ENCODE measurements at places on chromosomes 2 and 18.

GRCh38 chr2:219997341-219997851, 370.0 kb downstream of the SLC4A3 start:
- peak; percentile 6 for DNase-seq

DNA sequence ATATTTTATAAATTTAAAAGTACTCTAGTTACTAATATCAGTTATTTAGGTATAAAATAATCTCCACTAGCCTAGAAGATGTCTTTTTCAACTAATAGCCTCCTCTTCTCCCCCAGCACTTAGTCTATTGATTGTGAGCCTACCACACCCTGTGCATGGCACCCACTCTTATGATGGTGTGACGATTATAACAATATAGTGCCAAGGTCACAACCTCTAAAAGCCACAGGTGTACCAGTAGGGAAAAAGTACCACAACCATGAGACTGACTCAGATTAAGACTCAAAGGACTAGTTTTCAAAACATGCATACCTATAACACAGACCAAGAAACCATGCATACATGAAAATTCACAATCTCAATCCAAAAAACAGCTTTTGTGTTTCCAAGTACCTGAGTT, 27.6 kb downstream of the THADA start:
- no peak for DNase-seq

DNA sequence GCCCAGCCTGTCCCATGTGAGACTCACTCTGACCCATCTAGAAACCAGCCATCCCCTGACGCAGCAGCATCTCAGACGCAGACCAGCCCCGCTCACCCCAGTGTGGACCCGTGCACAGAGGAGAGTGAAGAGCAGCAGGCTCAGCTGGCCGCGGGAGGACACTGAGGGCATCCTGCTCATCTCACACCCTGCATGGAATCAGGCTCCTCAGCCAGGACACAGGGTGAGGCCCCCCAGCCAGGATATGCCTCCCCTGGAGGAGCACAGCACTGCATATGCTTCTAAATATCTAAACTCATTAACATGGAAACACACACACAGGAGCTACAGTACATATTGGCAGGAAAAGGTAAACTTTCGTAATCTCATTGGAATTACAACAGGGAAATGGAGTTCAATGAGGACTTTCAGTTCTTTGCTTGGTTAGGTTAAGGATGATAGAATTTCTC, 34.4 kb downstream of the NEMP2 start:
- DNase-seq, result no peak

DNA sequence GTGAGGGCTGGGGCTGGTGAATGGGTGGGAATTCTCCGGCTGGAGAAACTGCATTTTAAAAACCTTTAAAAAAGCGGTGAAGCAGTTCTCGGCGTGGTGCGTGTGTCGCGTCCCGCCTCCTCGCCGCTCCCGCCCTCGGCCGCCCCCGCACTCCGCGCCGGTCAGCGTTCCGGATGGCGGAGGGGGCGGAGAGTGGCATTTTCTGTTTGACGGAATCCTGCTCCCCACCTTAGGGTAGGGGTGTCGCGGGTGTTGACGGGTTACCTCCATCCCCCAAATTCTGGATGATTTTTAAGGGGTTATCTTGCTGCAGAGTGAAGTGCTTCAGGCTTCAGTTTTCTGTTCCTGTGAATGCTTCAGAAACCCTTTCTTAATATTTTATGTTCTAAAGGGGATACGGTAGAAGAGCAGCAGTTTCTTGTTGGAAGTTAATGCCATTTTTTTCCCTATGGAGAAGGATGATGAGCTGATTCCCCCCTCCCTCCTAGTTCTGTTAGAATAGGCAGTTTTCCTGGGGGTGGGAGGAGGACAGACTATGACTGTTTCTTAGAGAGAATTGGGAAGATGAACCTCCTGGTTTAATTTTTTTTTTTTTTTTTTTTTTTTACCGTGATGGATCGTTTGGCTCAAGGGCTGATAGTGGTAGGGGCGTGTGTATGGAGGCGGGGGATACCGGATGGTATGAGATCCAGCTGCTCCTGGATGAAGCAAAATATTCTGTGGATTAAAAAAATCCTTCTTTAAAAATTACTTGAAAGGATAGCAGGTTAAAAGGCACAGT, 756 bp downstream of the ABI2 start:
- peak; percentile 44 for DNase-seq

- DNase-seq, result no peak
Measured at GRCh38 chr2:48902521-48902920, 147.0 kb upstream of the LHCGR start.

GRCh38 chr2:69300650-69301049, 86.4 kb downstream of the GFPT1 start:
- no peak for DNase-seq

DNA sequence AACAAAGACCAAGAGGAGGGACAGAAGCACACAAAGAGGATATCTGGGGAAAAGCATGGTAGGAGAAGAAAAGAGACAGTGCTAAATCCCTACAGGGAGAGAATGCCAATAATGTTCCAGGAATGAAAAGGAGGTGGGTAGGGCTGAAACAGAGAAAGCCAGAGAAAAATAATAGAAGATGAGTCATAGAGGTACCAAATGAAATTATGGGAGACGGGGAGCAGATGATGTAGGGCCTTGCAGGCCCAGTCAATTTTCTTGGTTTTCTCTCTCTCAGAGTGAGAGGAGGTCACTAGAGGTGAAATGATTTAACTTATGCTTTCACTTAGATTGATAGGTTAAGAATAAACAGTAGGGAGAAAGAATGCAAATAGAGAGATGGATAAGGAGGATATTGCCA, 61.5 kb downstream of the RPRM start:
- DNase-seq, result no peak

GRCh38 chr2:65668744-65669143, 236.3 kb upstream of the SPRED2 start:
- DNase-seq, result no peak

DNA sequence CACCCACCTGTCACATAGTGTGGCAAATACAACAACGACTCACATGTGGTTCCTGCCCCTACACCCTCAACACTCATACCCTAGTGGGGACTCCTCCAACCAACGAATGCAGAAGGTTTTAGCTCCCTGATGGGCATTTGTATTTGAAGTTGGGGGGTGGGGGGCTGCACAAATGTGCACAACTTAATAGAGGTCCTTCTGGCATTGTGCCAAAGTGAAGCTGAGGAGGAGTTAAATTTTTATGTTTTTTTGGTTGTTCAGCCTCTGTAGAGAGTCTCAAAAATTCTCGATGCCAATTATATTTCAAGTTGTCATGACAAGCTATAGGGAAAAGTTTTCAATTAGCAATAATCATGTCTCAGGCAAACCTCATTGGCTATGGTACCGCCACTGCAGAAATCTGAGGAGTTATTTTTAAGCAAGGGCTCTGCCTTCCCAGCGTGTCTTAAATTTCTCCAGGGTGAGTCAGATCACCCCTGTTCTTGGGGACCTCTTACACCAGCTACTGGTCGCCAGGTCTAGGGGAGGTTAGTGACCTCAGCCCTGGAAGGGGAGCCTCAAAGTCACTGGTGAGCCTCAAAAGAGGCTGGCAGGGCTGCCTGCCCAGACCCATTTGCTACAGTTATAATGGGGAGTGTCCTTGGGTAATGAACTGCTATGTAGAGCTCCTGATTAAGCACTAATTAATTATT, 102.7 kb upstream of the TAF1B start:
- DNase-seq, result no peak

GRCh38 chr2:60948926-60949579, 67.7 kb downstream of the REL start:
- DNase-seq, result peak; percentile 83

DNA sequence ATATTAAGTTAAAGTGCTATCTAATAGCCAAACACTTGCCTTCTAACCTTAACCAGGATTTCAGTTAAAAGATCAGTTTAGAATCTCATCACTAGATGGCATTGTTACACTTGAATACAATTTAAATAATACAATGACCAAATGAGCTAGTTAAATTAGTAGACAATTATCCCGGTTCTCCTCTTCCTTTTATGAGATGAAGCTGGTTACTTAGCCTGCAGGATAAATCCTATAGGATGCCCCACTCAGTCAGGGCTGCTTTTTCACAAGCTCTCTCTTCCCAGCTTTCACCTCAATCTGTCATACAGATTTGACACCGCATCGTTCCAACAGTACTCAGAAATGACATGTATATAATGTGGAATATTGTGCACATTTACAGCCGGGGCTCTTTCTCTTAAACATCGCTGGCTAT, 678.8 kb downstream of the KCNJ3 start:
- DNase-seq, result peak; percentile 43

GRCh38 chr2:80473796-80474195, 169.2 kb upstream of the LRRTM1 start:
- DNase-seq, result no peak

DNA sequence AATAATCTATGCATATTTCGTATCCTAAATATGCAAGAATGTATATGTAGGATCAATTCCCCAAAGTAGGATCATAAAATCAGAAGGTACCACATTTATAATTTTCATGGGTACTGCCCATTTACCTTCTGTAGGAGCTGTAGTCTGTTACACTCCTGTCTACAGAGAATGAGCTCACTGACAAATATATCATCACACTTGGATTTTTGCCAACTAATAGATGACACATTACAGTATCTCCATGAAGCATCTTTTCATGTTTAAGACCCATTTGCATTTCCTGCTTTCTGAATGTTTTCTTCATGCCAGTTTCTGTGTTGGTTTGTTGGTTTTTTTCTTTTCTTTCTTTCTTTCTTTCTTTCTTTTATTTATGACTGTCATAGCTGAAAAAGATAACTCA, 70.9 kb upstream of the EML6 start:
- peak; percentile 36 for DNase-seq

GRCh38 chr2:46041434-46041833, 255.8 kb upstream of the EPAS1 start:
- no peak for DNase-seq

DNA sequence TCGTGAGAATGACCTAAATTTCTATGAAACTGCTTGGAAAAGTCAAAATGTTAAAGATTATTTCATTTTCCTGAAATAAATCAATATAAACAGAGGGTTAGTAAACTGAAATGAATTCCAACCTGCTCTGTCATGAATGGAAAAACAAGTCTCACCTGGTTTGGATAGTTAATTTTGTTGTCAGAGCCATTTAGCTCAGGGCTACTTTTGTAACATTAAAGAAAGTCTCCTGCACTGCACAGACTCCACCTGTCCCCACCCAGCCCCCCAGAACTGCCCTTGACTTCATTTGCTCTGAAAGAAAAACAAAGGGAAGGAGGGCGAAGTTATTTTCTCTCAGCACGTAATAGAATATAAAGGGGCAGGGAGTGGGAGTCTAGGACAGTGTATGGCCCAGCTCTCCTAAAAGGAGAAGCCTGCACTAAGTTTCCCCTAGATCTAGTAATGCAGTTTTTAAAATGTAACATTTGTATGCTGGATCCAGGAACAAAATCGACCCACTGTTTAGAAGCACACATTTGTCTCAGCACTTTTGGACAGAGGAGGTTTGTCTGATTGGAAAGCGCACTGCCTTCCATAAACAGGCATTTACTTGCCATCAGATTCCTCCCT, 54.2 kb upstream of the ACSL3 start:
- DNase-seq, result no peak

DNA sequence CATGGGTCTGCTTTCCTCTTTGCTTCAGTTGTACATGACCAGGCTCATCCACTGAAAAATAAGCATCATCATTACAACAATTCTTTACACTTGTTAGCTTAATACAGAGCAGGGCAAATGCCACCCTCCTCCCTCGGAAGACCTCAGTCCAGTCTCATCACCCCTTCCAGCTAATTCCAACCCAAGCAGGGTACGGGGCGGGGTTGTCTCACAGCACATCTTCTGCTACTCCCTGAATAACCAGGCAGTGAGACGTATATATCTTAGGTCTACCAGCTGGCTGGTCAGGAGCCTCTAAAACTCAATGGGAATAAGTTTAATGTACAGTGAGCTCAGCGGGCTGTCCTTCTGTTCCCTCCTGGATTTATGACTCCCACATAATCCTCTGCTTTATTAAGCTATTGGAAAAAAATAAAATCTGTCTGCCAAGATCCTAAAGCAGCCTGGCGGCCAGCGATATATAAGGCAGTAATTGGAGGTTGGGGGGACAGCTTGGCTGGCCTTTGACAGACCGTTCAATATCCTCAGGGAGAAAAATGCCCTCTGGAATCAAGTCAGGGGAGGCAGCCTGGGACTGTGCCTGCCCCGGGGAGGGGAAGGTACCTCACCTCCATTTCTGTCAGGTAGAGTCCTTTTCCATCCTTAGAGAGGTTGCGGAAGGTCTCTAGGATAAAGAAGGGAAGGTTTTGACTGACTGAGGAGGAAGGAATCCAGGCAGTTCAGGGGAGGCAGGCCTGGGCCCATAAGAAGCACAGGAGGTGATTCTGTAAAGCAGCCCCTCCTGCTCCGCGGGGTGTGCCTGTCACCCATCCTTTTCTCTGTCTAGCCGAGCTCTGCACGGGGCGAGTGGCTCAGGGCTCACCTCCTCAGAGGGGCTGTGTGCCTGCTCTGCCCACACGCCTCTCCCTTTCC, 76.3 kb downstream of the CAPN13 start:
- DNase-seq, result no peak

GRCh38 chr18:65941482-65941881, 190.7 kb downstream of the CDH7 start:
- no peak for DNase-seq

- no peak for DNase-seq
Measured at GRCh38 chr18:26181343-26181826, 44.9 kb upstream of the TAF4B start.

DNA sequence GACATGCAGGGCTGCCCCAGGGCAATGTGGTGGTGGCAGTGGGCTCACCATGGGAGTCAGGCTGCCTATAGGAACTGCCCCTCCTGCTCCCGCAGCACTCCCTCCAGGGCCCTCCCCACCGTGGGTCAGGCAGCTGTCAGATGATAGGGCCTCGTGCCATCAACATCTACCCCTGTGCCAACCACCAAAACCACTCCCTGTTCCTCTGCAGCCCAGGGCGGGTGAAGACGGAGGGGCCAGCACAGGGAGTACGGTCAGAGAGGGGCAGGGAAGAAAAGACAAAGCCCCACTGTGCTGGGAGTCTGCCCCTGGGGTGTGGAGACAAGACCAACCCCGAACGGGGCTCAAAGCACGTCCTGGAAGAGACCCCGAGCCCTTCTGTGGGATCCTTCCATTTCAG, 97.4 kb downstream of the TNS1 start:
- peak; percentile 81 for DNase-seq

DNA sequence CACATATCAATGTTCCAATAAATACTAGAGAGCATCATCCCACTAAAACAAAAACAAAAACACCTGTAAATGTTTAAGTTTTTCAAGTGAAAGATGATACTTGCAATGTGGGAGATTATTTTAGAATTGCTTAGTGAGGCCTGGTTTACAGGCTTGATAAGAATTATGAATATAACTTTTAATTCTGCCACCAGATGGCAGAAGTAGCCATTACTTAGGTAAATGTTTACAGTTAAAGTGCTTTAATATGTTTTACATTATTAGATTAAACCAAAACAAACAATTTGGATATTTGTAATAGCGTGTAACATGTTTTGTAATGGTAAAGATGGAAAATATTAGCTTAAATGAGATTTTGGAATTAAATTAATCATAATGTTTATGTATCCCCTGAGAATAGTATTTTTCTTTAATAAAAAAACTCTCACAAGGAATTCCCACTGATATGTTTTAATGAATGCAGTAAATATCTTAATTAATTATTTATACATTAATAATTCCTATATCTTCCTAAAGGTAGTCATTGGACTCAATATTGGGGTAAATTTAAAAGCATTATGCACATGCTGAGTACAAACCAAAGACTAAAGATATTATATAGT, 522.0 kb downstream of the SPAG16 start:
- peak; percentile 8 for DNase-seq

- no peak for DNase-seq
Measured at GRCh38 chr2:53632714-53633113, 134.9 kb upstream of the CHAC2 start.

All from hematopoietic multipotent progenitor cell treated with erythropoietin and hydrocortisone succinate and interleukin-3 and kit ligand, for 8 days (in vitro differentiated cells).